ENCODE measurements at places on chromosomes 2 and 18.

- DNase-seq = no peak
Observed at GRCh38 chr2:221107424-221107823, 464.7 kb downstream of the EPHA4 start.

DNA sequence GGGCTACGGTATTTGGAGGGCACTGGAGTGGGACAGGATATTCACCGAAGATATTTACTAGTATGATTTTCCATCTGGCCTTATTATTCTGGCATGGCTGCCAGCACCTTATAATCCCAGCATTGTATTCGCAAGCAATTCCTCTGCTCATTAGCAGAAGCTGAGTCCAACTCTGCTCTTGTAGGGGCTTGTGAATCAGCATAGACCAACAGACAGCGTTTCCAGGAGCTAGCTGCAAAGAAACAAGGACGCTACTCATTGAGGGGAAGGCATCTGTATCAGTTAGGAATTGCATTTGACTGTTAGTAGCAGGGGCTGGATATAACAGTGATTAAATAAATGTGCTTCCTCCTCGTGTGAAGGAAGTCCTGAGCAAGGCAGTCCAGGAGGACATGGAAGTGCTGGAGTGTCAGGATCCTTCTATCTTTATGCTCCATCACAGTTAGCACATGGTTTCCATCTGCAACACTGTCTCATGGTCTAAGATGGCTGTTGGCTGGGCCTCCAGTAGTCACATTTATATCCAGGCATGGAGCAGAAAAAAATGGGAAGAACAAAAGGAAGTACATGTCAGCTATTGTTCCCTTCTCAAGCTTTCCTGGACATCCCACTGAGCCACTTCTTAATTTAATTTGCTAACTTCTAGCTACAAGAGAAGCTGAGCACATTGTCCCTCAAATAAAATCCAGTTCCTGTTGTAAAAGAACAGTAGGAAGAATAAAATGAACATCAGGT lies 214.1 kb downstream of the C1D start:
- no peak for DNase-seq

DNA sequence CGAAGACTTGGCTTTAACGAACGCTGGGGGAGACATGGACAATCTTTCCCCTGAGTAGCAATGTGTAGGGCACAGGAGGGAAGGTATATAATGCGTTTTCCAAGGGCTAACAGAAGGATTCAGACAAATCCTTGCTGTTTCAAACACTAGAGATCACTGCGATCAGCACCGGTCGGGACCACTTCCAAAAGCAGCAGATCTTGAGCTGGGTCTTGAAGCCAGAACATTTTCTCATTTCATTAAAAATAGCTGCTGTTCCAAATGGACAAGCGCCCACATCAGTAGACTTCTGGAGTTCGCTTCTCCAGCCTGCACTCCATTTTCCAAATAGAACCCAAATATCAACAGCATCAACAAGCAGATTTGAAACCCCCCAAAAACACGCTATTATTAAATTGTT lies 65.1 kb upstream of the MAPRE2 start:
- DNase-seq = no peak

DNA sequence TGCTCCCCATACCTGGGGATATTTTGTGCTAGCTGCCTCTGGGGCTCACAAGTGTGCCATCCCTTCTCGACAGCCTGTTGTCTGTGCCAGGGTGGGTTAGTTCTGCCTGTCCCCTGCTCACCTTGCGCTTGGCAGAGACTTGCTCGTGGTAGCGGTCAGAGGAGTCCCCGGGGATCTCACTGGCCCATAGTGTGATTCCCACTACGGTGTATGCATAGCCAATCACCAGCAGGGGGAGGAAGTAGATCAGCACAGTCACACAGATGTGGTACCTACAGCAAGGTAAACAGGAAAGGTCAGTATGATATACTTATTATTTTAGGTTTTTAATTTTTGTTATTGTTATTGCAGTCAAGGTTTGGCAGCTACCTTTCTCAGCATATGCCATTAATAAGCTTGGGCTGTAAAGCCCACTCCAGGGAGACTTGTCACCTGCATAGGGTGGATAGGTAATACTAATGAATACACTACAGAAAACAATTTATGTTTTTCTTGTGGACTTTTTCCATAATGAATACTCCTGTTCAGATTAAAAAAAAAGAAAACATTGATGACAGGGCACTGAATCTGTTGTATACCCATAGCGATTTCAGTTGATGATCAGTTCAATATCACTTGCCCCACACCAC lies 95.2 kb downstream of the POLE4 start:
- DNase-seq = no peak

DNA sequence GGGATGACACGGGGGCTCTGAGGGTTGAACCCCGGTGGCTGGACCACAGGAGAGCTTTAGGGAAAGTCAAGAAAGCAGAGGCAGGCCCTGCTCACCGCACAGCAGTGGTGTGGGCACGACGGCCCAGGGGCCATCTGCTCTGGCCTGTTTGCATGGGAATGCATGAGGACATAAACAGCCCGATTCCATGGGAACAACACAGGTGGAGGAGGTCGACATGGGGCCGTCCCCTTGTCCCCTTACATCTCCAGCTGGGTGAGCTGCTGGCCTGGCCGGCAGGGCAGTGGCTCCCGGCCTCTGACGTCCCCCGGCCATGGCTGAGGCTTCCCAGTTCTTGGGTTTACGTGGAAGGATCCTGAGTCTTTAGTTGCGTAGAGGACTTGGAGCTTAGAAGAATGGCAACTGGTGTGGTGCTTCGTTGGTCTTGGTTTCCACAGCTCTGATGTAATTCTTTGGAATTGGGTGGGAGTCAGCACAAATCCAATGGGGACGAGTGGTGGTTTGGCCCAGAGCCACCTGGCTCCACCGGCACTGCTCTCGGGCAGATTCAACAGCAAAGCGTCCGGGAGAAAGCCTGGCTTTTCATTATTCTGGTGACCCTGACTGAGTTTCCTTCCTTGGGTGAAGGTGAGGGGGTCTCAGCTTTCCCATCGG lies 98.3 kb upstream of the HDAC4 start:
- DNase-seq = no peak

- DNase-seq = no peak
Observed at GRCh38 chr2:133492719-133493380, 75.4 kb downstream of the NCKAP5 start.

- no peak for DNase-seq
Observed at GRCh38 chr18:45009756-45010155, 329.1 kb downstream of the SETBP1 start.

- DNase-seq = no peak
Observed at GRCh38 chr2:29009711-29010677, 28.9 kb downstream of the TOGARAM2 start.

GRCh38 chr2:158797963-158798700 lies 3.0 kb downstream of the DAPL1 start:
- no peak for DNase-seq

DNA sequence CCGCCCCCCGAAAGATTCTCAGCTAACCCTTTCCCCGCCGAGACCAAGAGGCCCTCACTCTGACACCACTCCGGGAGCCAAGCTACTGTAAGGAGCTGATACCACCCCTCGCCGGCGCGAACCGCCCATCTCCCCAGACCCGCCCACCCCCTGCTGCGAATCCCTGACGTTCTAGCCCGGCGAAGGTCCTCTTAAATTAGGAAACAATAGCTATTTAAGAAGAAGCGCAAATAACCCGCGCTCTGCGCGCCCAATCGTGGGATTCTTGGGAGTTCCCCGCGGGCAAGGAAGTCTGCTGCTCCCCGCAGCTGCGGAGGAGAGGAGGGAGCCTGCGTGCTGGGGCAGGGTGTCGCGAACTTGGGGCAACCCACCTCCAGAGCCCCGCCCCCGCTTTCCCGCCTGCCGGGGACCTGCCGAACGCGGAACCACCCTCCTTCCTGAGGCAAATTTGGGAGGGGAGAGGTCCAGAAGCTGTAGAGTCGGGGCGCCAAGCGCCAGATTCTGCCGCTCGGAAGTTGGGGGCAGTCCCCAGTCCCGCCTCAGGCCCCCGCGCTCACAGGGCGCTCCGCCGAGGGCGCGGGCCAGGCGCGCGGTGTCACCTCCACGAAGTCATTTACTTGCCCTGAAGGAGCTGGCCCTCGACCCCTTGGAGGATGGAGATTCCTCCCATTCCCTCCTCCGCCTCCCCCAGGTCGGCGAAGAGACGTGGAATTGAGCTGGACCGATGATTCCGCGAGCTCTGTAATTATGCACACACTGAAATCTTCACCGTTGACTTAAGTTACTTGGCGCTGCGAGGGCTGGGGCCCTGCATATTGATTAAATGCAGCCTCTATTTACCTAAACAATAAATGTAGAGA lies 8.4 kb upstream of the SP9 start:
- DNase-seq = no peak

- no peak for DNase-seq
Observed at GRCh38 chr2:137367361-137367760, 596.9 kb upstream of the HNMT start.

- no peak for DNase-seq
Observed at GRCh38 chr2:28080911-28081310, 190.4 kb downstream of the BABAM2 start.

- DNase-seq = no peak
Observed at GRCh38 chr2:170467568-170468422, 247.3 kb upstream of the SP5 start.

- no peak for DNase-seq
Observed at GRCh38 chr2:238162846-238163441, 4.2 kb downstream of the ERFE start.

- no peak for DNase-seq
Observed at GRCh38 chr2:159124441-159124911, 156.0 kb downstream of the TANC1 start.

GRCh38 chr2:71789556-71790204 lies 336.3 kb downstream of the DYSF start:
- DNase-seq = no peak

DNA sequence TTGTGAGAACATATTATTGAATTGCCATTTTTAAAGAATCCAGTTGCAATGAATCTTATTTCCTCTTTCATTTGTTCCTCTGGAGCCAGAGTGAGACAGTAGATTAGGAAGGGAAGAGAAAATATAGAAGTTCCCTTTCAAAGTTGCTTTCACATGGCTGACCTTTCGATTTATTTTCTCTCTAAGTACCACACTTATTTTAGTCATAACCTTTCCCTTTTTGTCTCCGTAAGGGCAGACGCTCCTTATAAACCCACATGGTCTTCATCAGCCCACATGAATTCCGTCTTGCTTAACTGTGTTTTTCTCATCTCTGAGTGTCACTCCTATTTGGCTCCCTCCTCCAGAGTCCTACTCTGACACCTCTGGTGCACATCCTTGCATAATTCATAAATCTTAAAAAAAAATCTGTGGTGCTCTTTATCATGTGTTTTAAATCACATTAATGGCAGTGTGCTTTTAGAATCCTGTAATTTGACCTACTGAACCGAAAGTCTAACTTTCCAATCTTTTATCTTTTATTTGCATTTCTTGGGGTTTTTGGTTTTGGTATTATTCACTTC lies 38.5 kb upstream of the ZNF396 start:
- DNase-seq = no peak

DNA sequence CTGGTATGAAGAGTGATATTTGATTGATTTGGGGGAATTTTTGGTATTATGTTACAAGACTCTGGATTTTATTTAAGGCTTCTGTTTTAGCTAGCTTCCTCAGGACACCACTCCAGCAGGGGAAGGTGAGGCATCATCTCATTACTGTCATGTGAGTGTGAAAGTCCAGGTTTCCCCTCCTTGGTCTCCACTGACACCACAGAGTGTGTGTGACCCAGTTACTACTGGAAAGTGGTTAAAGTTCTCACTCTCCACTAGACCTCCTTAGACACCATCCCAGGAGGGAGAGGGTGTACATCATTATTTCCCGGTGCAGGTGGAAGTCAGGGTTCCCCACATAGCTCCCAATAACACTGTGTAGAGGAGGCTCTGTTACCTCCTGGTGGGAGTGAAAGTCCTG lies 35.8 kb upstream of the EPG5 start:
- no peak for DNase-seq

DNA sequence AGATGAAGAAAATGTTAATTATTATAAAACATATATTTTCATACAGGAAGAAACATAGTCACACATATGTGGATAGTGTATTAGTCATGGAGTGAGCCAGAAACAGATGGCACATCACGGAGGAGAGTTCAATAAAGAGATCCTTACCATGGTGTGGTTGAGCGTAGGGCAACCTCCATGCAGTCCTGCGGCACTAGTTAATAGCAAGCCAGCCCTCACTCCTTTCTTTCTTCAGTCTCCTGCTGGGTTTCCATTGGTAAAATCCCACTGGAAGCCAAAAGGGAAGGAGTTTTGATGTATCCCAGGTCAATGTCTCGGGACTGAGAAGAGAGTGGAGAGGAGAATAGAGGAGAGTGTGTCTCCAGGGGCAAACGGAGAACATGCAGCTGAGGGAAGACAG lies 328.1 kb downstream of the NR4A2 start:
- DNase-seq = no peak

GRCh38 chr2:156437931-156438410 lies 1.8 kb downstream of the GPD2 start:
- DNase-seq = no peak
